ENCODE measurements at places on chromosomes 4 and X.

DNA sequence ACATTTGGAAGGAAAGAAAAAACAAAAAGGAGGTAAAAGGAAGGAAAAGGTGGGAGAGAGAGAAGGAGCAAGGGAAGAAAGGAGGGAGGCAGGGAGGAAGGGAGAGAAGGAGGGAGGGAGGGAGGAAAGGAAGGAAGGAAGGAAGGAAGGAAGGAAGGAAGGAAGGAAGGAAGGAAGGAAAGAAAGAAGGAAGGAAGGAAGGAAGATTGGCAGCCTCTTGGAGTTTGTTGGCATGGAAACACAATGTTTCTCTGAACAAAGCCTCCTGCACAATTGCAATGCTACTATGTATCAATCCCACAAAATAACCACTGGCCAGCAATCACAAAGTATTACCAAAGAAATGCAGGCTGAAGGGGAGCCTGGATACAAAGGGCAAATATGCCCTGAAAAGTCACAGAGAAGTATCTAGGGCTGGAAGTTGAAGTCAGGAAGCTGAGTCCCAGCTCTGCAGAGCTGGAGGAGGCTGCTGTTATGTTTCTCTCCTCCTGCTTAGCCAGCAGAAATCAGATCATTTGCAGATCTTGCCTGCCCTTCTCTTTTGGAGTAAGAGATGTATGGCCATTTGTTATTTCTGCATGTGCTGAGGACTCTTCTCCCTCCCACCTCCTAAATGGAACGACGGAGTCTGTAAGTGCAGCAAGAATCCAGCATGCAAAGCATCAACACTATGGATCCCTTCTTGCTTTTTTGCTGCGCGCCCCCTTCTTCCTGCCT, 195.9 kb upstream of the LDB2 start:
- no peak for DNase-seq

DNA sequence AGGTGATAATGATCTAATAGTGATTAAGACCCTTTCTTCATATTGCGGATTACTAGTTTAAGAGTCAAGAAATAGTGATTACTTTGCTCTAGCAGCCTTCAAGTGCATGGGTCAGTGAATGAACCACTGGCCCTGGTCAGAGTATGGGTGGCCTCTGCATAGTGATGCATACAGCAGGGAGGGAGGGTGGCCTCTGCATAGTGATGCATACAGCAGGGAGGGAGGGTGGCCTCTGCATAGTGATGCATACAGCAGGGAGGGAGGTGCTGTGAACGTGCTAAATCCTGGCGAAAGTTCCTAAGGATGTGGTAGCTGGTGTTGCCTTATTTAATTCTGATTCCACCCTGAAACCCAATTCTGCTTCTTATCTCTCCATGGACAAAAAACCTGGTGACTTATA, 246.7 kb upstream of the ARSJ start:
- no peak for DNase-seq

- no peak for DNase-seq
These were observed 149.2 kb downstream of the BCOR start for GRCh38 chrX:39948582-39948981.

- DNase-seq = no peak
These were observed 251.7 kb upstream of the TENM3 start for GRCh38 chr4:181991369-181992108.

GRCh38 chr4:10629394-10629793, 55.2 kb downstream of the CLNK start:
- no peak for DNase-seq

DNA sequence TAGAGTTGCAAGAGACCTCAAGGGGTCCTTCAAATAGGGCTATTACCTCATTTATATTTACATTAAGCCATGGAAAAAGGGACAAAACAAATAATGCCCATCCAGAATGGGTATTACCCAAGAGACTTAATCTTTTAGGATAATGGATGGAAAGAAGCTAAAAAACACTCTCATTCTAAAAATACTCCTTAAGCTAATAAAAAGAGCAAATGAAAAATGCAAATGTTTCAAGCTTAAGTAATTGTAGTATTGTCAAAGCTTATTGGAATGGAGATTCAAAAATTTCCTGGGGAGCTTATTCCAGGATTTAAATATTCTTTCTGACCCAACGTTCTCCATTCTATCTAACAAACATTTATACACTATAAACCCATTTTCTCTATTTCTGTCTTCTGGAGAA, 107.8 kb upstream of the SPIN4 start:
- DNase-seq = no peak
